ENCODE measurements at places on chromosomes 1 and 21.

GRCh38 chr1:108067884-108068540 is 103.0 kb upstream of the VAV3 start:
- no peak for DNase-seq

DNA sequence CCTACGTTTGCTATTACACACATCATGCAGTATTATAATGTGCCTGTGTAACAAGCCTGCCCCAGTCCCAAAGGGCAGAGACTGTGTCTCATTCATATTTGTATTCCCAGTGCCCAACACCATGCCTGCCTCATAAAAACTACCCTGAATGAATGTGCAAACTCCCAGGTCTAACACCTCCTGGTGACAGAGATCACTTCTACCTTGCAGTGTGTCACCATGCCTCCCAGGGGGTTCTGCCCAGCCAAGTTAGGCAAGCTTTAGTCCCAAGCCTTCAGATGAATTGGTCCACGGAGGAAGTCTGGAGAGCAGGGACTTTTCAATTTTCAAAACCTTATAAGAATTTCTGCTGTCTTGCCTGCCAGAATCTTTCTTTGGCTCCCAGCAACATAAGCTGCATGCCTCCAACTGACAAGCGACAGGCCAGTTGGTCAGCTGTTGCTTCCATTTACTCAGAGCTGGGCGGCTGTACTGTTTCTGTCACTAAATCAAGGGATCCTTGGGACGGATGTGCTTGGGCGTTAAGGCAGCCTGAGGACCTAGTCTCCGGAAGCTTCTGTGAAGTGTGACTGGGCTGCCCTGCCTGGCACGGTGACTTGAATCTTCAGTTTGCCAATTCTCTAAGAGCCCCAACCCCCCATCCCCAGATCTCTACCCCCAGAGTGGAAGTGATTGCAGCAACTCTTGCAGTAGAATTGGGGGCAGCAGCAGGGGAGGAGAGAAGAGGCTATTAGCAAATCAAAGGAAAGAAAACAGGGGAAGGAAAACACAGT is 1.2 kb downstream of the RXRG start:
- no peak for DNase-seq

DNA sequence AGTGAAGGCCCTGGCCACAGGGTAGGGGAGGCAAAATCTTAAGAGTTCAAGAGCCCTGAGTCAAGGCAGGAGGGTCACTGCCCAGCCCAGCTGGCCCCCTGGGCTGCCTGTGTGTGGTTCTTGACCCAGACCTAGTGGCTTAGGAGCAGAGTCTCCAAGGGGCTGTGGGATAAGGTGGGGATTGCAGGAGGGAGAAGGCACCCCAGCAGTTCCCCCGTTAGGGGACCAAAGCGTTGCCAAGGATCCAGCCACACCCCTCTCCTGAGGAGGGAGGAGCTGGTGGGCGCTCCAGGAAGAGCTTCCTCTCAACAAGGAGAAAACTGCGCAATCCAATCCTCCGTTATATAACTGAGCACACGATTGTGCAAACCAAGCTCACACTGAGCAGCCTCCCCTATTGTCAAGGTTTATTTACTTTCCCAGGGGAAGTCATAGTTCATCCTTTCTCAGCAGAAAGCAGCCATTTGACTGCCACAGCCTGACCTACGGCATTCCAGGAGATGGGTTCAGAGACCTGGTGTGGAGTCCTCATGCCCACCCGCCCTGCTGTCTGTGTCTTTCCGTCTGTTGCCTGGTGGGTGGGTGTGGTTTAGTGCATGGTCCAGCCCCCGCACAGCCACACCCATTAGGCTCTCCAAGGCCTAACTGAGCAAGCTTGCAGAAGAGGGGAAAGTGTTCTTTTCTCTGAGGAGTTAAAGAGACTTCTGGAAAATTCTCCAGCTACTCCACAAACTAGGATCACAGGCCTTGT is 3.5 kb downstream of the EPHX1 start:
- DNase-seq, result no peak

GRCh38 chr1:39528082-39528481 is 36.6 kb downstream of the BMP8A start:
- DNase-seq, result no peak

GRCh38 chr1:247209396-247209795 is 37.6 kb upstream of the ZNF124 start:
- DNase-seq, result no peak

GRCh38 chr21:43312011-43312410 is 114.9 kb downstream of the SIK1 start:
- no peak for DNase-seq

GRCh38 chr21:32523988-32524719 is 61.2 kb downstream of the TCP10L start:
- no peak for DNase-seq

DNA sequence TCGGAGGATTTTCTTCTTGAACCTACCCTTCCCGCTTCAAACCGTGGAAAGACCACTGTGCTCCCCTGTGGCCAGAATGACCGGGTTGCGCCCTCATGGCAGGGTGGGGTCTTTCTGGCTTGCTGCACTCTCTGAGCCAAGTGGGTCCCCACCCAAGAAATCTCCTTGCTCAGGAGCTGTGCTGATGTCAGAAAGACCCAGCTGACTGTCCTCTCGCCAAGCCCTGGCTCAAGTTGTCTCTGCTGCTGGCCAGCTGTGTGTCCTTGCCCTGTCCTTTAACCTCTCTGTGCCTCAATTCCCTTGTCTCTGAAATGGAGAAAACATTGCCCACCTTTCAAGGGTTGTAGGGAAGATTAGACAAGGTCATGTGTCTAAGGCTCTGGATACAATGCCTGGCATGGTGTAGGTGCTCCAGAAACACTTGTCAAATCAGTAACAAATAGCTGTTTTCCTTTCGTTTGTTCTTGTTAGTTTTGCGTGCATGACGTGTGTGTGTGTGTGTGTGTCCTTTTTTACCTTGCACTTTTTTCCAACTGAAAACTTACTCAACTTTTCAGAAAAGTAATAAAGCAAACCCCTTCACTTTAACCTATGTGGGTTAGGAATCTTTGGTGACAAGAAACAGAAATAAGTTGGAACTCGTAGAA is 41.1 kb upstream of the RPL11 start:
- no peak for DNase-seq

- no peak for DNase-seq
These were observed 30.9 kb downstream of the SLC35F3 start for GRCh38 chr1:233935297-233935868.

DNA sequence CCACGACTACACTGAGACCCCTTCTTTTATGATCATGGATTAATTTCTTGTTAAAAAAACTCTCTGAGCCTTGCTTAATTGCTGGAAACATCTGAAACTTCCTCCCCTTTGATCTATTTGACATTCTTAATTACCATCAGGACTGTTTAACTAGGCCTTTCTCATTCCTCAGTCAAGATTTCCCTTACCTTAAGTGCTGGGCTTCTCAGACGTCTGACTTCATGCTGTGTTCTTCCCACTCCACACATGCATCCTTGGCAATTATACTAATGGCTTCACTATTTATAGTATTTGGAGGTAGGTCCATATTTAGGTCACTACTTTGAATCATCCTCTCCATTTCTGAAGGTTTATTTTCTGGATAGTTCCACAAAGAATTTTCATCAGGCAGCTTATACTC is 341.3 kb upstream of the TMPRSS15 start:
- no peak for DNase-seq

GRCh38 chr1:115426231-115426771 is 88.3 kb upstream of the NGF start:
- DNase-seq, result no peak

DNA sequence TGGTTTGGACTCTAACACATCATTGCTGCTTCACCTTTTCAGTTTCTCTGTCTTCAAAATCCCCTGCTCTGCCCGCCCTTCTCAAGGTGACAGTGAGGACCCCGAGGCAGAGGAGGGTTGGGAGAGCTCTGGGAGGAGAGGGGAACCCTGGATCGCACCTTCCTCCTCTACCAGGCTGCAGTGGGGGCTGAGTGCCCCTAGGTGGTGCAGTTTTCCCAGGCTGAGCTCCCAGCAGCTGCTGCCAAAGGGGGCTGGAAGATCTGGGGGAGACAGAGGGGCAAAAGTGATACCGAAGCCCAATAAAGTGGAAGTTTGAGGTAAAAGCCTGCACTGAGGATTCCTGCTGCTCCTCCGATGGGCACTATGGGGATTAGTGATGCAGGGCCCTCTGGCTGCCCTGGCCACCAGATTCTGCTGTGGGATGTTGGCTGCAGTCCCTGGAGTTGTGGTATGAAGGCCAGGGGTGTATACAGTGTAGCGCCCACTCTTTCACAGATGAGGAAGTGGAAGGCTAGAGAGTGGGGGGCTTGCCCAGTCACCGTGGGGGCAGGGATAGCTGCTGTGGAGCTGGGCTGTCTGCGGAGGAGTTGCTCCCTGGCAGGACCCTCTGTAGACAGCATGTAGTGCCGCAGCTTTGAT is 40.7 kb upstream of the SCMH1 start:
- peak; percentile 6 for DNase-seq

DNA sequence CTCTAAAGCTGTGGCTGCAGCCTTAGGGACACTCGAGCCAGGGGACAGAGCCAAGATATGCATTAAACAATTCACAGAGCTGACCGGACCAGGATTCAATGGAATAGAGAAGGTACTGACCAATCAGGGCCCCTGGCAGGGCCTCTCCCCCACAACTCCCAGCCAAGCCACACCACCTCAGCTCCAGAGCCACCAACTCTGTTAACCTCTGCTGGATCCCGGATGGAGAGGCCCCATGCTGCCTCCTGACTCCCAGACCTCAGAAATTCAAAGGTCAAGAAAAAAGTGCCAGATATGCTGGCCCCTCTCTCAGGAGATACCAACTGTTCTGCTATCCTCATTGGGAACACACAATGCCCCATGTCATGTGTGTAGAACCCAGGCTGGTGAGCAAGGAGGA is 62.1 kb downstream of the CD46 start:
- DNase-seq, result no peak

DNA sequence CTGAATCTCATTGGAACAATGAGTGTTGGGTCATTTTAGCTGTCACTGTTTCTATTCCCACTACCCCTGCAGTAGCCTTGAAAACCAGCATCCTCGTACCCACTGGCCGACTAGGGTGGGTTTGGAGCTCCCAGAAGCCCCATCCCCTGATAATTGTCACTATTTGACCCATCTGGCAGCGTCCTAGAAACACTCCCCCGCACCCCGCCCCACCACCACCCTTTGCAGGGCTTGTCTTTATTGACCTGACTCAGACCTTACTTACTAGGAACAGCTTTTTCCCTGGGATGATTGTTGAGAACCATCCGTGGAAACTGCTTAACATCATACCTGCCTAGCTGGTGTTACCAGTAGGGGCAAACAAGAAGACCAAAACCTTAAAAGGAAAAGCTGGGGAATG is 28.4 kb upstream of the AGPAT3 start:
- DNase-seq, result no peak

DNA sequence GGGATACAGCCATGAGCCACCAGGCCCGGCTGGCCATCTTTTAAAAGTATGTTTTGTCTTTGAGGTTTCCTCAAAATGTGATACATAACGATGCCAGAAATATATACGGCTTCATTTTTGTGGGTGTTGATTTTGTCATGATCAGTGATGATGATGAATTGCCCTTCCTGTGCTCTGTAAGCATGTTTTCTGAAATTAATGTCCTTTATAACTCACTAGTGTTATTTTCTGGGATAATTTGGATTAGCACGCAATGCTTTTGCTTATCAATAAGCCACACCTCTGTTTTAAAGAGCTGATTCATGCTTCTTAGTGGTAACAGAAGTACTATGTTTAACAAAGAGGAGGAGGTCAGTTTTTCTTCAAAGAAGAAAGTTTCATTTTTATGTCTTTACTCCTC is 25.6 kb downstream of the PHACTR4 start:
- no peak for DNase-seq

DNA sequence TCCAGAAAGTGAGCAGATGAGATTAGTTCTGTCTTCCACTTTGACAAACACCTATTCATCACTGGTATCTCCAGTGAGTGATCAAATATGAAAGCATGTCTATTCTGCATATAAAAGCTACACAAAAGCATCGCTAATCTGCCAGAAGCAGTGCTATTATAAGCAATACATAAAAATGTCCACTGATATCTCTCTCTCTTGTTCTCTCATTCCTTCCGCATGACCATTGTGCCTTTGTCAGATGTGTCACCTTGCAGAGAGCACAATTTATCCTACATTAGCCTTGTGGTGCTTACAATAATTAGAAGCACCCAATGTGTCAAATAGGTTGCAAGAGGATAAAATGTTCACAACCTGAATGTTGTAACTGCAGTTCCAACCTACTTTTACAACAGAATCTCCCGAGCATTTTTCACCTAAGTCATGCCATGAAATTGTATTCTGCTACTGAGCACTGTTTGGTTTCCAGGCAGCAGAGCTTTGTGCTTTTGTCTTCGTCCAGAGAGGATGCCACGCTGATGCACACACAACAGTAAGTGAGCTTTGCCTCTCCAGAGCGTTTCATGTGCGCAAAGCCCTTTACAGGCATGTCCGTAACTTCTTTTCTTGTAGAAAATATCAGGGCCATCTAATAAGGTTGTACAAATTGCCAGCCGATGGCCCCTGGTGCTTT is 198.7 kb upstream of the PLD5 start:
- DNase-seq, result no peak

DNA sequence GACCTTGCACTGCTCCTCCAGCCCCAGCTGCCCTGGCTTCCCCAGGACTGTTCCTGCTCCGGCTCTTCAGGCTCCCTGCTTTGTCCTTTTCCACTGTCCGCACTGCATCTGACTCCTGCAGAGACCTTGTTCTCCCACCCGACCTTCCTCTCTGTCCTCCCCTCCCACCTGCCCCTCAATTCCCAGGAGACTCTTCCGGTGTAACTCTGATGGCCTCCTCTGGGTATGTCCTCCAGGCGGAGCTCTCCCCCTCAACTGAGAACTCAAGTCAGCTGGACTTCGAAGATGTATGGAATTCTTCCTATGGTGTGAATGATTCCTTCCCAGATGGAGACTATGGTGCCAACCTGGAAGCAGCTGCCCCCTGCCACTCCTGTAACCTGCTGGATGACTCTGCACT is 550 bp downstream of the ACKR1 start:
- DNase-seq, result no peak

DNA sequence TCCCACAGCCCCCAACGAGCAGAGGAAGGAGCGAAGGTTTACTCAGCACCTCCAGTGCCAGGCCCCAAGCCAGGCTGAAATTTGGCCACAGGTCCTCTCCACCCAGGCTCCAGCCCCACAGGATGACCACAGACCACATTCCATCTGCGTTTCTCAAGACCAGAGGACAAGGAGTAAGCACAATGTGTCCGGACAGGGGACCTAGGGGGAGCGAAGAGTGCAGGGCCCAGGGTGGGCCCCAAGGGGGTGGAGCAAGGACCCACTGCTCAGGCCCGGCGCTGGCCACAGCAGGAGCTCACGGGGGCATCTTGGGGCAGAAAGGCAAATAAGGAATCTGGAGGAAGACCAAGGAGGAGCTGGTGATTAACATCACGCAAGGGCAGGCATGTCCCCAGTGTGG is 100.5 kb downstream of the NPHP4 start:
- DNase-seq, result no peak

GRCh38 chr1:40383095-40383487 is 9.6 kb downstream of the SMAP2 start:
- no peak for DNase-seq

Measured in Jurkat, Clone E6-1 (cell line).